Activated CD4-positive, CD25-positive, alpha-beta regulatory T cell treated with anti-CD3 and anti-CD28 coated beads, Interleukin-2, amount 50 U/mL, for 24 hours (primary cell): ENCODE measurements at places on chromosomes 7 and 10.

DNA sequence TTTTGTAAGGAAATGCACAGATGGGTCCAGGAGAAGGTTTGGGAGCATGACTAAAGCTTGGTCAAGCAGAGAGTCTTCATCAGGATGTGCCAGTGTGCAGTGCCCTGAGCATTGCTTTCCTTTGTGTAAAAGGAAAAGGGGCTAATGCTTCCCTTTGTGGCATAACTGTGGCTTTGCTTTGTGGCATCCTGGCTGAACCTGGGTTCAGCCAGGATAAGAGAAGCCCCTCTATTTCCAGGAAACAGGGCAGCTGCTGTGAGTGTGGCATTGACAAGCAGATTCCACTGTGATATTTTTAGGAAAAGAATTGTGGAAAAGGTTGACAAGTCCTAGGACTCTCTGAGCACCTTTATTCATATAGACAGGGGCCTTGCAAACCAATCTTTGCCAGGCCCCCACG, 193.4 kb upstream of the CXCL12 start:
- ATAC-seq: no peak

DNA sequence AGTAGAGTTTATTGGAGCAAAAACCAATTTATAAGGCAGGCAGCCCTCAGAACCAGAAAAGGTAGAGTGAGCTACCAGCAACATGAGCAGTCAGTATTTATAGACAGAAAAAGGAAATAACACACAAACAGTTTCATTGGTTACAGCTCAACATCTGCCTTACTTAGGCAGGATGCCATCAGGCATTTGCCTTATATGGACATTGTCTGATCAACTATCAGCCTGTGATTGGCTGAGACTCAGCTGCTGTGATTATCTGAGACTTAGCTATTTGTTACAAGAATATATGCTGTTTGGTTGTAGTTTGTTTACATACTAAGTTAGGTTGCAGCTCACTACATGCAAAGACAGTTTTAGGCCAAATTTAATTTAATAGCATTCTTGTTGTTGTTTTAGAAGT, 60.4 kb upstream of the CDK1 start:
- no peak for ATAC-seq

- no peak for ATAC-seq
Observed at GRCh38 chr7:2108071-2108455, 124.7 kb downstream of the MAD1L1 start.

DNA sequence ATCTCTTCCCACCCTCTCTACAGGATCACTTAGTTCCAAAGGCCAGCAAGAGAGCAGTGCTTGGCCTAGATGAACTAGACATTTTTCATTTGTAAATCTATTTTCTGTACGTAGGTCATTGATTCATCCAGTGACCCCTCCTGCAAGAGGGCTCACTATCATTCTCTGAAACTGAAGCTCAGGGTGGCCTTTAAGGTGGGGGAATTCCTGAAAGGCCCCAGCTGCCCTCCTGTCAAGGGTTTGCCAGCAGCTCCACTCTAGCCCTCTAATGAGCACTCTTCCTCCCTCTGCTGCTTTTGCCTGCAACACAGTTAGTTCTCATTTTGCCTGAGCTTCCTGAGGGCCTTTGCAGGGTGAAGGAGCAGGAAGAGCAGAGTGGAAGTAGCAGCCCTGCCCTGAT, 41.2 kb downstream of the LRRC18 start:
- ATAC-seq: no peak

GRCh38 chr7:47128700-47129099, 453.2 kb downstream of the TNS3 start:
- ATAC-seq: no peak

GRCh38 chr10:110355922-110356627, 51.4 kb upstream of the SMNDC1 start:
- ATAC-seq: no peak

DNA sequence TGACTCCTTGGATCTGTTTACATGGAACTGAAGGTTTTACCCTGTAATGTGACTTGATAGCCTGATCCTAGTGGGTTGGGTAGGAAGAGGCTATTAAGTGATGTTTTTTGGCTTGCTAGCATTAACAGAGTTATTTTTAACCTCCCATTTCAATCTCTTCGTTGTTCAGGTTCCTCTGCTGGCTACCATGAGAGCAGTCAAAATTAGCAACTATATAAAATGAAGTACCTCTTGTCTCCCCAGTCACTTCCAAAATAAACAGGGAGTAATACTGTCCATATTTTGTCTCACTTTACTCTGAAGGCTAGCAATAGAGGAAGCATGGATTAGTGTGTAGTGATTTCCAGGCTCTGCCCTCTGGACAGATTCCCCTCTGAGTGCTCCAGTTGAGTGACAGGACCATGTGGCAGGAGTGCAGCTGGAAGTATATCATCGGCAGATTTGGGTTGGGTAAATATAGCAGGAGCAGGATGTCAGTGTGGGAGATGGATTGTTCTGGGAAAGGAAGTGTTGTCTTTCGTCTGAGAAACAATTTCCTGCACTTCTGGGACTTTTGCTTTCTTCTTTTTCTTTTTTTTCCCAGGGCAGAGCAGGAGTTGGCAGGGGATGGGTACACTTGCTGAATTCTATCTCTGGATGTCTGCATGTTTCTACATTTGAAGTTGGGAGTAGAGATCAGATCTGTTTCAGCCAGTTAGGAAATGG, 35.2 kb downstream of the GBF1 start:
- ATAC-seq: no peak

DNA sequence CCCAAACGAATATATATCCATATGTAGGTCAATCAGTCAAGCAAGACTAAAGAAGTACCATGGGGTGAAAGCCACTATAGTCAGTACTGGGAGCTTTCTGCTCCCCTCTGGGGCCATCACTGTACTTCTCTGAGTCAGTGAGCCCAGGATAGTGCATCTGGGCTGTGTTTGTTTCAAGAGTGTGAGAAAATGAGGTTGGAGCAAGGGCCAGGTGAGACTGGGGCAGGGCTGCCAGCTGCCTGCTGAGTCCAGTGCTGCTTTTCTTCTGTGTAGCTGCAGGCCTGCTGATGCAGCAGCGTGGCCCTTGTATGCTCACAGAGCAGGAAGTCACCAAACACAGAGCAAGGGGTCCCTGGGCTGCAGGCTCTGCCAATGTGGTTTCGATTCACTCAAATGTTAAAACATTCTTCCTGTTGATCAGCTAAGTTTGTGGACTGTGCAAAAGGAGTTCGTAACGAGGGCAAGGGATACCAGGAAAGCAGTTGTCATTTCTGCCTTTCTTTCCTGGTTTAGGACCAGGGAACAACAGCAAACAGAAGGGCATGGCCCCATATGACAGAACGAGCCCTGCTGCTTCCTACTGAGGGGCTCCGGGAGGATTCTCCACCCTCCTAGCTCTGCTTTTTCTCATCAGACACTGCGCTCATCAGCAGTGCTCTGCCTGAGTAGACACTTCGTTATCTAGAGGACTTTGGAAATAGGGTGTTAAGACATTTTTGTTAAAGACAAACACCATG, 65.4 kb upstream of the TNS3 start:
- ATAC-seq: no peak

DNA sequence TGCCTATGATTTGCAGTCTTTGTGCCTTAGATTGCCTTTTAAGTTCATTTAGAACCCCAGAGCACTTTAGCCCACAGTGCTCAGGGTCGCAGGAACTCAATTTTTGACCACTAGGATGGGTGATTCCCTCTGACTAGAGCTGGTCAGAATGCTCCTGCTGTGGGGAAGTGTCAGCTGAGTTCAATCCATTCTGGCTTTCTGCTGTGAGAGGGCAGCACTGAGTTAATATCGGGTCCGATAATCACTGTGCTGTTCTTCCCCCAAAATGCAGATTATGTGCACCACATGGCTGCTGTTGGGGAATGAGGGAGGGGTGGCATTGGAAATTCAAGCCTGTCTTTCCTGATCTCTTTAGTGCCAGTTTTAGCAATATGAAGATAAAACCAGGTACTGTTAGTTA, 886.4 kb downstream of the DNAJB9 start:
- no peak for ATAC-seq

- no peak for ATAC-seq
Observed at GRCh38 chr7:140885735-140886334, 38.9 kb downstream of the BRAF start.

- ATAC-seq: no peak
Observed at GRCh38 chr7:14016950-14017349, 27.5 kb upstream of the ETV1 start.
